ENCODE measurements at places on chromosomes 5 and 9.

DNA sequence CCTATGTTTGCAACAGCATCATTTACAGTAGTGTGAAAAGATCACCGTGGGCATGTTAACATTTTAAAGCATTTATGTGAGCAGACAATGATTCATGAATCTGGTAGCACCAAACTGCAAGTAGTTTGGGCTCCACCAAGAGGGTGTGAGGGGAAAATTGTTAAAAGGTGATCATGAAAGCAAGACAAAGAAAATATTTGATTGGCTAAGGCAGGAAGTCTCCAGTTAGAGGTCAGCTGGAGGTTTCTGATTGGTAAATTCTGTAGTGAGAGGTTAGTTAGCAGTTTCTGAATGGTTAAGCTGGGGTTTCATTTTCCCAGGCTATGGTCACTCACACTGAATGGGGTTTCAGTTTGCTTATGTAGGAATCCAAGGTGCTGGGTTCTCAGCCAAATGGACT, 13.5 kb upstream of the DRD1 start:
- no peak for DNase-seq

DNA sequence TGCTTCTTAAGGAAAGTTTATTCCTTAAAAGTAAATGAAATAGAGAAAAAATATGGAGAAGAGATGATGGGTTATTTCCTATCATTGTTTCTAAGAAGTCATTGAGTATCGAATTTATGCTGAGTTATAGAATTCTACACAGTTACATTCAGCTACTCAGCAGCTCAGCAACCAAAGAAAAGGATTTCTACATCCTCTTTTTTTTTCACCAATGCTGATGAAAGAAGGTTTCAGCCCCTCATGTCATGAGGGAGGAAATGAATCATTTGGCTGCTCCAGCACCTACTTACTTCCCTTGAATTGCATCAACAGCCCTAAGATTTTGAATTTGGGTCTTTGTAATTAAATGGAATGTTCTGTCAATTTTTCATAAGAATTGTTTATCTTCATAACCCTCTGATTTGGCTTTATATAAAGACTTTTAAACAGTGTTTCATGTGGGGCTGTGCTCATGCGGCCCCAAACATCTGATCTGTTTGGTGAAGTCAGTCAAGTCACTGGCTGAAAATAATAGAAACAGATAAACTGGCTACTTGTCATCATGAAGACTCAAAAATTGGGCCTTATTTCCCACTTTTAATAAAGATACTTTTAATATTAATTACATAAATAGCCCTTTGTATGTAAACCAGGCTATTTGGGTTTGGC, 18.5 kb upstream of the SNX2 start:
- no peak for DNase-seq

- no peak for DNase-seq
Measured at GRCh38 chr9:71703172-71703872, 65.0 kb downstream of the CEMIP2 start.

DNA sequence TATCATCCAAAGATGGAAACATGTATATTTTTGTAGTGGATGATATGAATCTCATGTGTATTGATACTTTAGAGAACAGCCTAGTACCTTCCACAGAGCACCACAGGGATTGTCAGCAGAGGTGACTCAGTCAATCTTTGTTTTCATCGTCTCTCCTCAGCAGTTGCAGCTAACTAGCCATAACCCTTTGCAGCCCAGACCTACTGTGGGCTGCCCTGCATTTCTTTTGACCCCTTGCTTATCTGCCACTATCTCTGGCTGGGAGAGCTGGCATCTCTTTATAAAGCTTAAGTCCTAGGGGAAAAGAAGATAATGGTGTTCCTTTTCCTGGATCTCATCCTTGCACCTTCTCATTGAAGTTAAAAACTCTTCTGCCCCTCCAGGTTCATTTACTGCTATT, 28.7 kb downstream of the HMGCR start:
- no peak for DNase-seq

GRCh38 chr5:157548513-157549282, 26.9 kb downstream of the ADAM19 start:
- no peak for DNase-seq

GRCh38 chr5:1020452-1020961, 11.9 kb downstream of the NKD2 start:
- DNase-seq: no peak
